ENCODE measurements at places on chromosomes 7 and 10. TPM values are rescaled to one million over a fixed set of nuclear protein-coding genes. Genes with fewer than 3 reads are reported as not detected.

GRCh38 chr10:101380353-101381017 lies 26.5 kb downstream of the BTRC start:
- no peaks in the 10 kb centered on the region for H3K27me3 ChIP-seq
- H3K27ac ChIP-seq: no peak overlapping the region
- peaks cover 4% of the 10 kb centered on the region for H3K4me1 ChIP-seq
- no peaks in the 10 kb centered on the region for H3K36me3 ChIP-seq

The ERVW-1 gene
- not detected for total RNA-seq

- no peaks in the 10 kb centered on the region for H3K36me3 ChIP-seq
- no peaks in the 10 kb centered on the region for H3K4me1 ChIP-seq
- H3K4me3 ChIP-seq: no peak overlapping the region
- H3K27ac ChIP-seq: no peak overlapping the region
- H3K27me3 ChIP-seq: no peaks in the 10 kb centered on the region
- DNase-seq: no peak
Measured at GRCh38 chr10:8721650-8722049, 667.2 kb downstream of the GATA3 start.

- no peaks in the 10 kb centered on the region for H3K4me1 ChIP-seq
- no peaks in the 10 kb centered on the region for H3K36me3 ChIP-seq
- no peaks in the 10 kb centered on the region for H3K27me3 ChIP-seq
- H3K27ac ChIP-seq: no peak overlapping the region
Measured at GRCh38 chr7:142153400-142153799, 41.9 kb downstream of the MGAM2 start.

The KCP gene
- total RNA-seq: 3.8 TPM

GRCh38 chr10:70914316-70914864 lies 26.0 kb upstream of the PCBD1 start:
- no peaks in the 10 kb centered on the region for H3K4me1 ChIP-seq
- H3K36me3 ChIP-seq: no peaks in the 10 kb centered on the region
- no peak overlapping the region for H3K27ac ChIP-seq
- H3K4me3 ChIP-seq: no peak overlapping the region
- DNase-seq: no peak
- no peaks in the 10 kb centered on the region for H3K27me3 ChIP-seq

DNA sequence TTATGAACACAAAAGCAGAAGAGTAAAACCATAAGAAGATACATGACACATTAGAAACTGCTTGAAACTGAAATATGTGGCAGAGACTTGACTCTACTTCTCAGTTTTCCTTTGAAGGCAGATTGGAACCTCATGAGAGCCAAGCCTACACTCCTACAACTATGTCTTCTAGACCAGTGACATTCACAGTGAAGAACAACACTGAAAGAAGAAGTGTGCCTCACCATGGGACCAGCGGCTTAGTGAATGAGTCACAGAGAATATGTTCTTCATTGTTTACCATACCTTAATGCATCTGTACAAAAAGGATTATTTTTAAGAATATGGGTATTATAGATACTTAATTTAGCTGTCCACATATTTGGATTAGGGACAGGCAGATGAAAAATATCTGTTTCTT lies 248.3 kb downstream of the CDC14C start:
- no peaks in the 10 kb centered on the region for H3K27me3 ChIP-seq
- H3K4me3 ChIP-seq: no peak overlapping the region
- H3K27ac ChIP-seq: no peak overlapping the region
- H3K4me1 ChIP-seq: no peaks in the 10 kb centered on the region
- DNase-seq: no peak
- no peaks in the 10 kb centered on the region for H3K36me3 ChIP-seq

The GPR22 gene
- total RNA-seq: not detected

GRCh38 chr10:6464862-6465430 lies 115.1 kb downstream of the PRKCQ start:
- DNase-seq: no peak
- peaks cover 7% of the 10 kb centered on the region for H3K27me3 ChIP-seq
- H3K36me3 ChIP-seq: no peaks in the 10 kb centered on the region
- H3K4me3 ChIP-seq: no peak overlapping the region
- H3K27ac ChIP-seq: no peak overlapping the region
- no peaks in the 10 kb centered on the region for H3K4me1 ChIP-seq

- H3K4me1 ChIP-seq: peaks cover 15% of the 10 kb centered on the region
- no peaks in the 10 kb centered on the region for H3K36me3 ChIP-seq
- H3K4me3 ChIP-seq: no peak overlapping the region
- H3K27ac ChIP-seq: no peak overlapping the region
Measured at GRCh38 chr10:47286591-47287315, 13.2 kb upstream of the GDF10 start.

DNA sequence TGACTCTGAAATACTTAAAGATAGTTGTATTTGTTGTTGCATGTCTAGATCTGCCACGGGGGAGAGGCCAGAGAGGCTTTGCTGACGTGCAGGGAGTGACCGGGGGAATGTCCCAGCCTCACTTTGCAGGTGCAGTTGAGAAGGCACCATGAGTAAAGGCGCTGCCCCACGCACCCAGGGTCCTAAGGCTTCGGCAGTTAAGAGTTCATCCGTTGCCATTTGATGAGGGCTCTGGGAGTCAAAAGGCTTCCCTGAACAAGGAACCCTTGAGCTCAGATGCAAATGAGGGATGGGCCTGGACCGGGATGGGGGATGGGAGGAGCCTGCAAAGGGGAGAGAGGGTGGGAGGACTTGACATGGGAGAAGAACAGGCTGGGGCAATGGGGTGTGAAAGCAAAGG lies 20.4 kb downstream of the PPP2R2D start:
- H3K27ac ChIP-seq: no peak overlapping the region
- H3K4me1 ChIP-seq: no peaks in the 10 kb centered on the region
- H3K27me3 ChIP-seq: no peaks in the 10 kb centered on the region
- DNase-seq: no peak
- no peak overlapping the region for H3K4me3 ChIP-seq

The CCL24 gene
- not detected for total RNA-seq

- no peaks in the 10 kb centered on the region for H3K27me3 ChIP-seq
- no peaks in the 10 kb centered on the region for H3K36me3 ChIP-seq
- no peak for DNase-seq
- H3K4me1 ChIP-seq: no peaks in the 10 kb centered on the region
- H3K27ac ChIP-seq: no peak overlapping the region
Measured at GRCh38 chr7:91852263-91852741, 28.2 kb downstream of the MTERF1 start.

GRCh38 chr10:126939706-126940105 lies 34.5 kb downstream of the DOCK1 start:
- no peaks in the 10 kb centered on the region for H3K36me3 ChIP-seq
- no peak overlapping the region for H3K4me3 ChIP-seq
- H3K27me3 ChIP-seq: no peaks in the 10 kb centered on the region
- H3K27ac ChIP-seq: no peak overlapping the region
- no peaks in the 10 kb centered on the region for H3K4me1 ChIP-seq
- no peak for DNase-seq

DNA sequence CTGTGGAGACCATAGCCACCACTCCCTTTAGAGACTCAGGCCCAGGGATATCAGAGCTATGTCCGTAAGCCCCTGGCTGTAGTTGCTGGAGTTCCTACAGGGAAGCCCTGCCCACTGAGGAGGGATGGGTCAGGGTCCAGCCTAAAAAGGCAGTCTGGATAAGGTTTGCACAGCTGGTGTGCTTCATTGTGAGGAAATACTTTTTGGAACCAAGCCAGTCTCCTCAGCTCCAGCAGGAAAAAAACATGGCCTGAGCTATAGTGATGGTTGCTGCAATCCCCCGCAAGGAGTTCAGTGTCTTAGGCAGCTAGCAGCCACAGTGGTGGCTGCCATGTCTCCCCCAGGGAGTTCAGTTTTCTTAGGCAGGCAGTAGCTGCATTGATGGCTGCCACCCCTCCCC lies 52.6 kb upstream of the CYP2C8 start:
- H3K4me3 ChIP-seq: no peak overlapping the region
- H3K36me3 ChIP-seq: no peaks in the 10 kb centered on the region
- DNase-seq: no peak
- no peak overlapping the region for H3K27ac ChIP-seq
- no peaks in the 10 kb centered on the region for H3K4me1 ChIP-seq

The ENTPD7 gene
- 6.0 TPM for total RNA-seq

GRCh38 chr10:120735773-120736371 lies 115.3 kb upstream of the WDR11 start:
- H3K4me1 ChIP-seq: no peaks in the 10 kb centered on the region
- no peaks in the 10 kb centered on the region for H3K36me3 ChIP-seq
- no peak overlapping the region for H3K27ac ChIP-seq

DNA sequence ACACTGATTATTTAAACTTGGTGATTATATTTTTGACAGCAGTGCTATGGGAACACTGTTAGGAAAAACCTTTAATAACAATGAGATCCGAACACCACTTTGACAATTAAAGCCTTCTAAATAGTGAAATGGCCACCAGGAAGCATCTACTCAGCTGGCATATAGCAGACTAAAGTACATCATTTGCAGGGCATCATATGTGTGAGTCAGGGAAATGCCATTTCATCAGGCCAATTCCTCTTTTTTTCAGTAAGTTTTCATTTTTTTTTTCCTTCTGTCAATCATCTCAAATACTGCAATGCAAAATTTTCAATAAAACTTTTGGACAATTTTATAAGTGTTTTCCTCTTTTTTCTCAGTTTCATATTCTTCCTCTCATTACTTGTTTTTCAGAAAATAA lies 521.4 kb upstream of the SEMA3D start:
- no peak overlapping the region for H3K27ac ChIP-seq
- no peaks in the 10 kb centered on the region for H3K4me1 ChIP-seq
- H3K4me3 ChIP-seq: no peak overlapping the region
- no peaks in the 10 kb centered on the region for H3K27me3 ChIP-seq

DNA sequence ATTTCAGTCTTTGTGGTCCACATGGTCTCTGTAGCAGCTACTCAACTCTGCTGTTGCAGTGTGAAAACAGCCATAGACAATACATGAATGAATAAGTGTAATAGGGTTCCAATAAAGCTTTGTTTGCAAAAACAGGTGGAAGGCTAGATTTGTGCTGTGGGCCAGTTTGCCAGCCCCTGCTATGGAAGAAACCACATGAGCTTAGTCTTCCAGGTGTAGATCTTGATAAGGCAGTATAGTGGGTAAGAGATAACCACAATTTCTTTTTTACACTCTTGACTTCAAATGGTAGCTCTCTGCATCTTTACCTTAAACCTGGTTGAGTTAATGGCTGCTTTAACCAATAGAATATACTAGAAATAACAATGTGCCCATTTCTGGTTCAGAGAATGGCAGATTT lies 135.0 kb upstream of the PALS2 start:
- no peak overlapping the region for H3K4me3 ChIP-seq
- H3K4me1 ChIP-seq: peaks cover 17% of the 10 kb centered on the region
- no peaks in the 10 kb centered on the region for H3K27me3 ChIP-seq
- no peak overlapping the region for H3K27ac ChIP-seq
- DNase-seq: no peak

DNA sequence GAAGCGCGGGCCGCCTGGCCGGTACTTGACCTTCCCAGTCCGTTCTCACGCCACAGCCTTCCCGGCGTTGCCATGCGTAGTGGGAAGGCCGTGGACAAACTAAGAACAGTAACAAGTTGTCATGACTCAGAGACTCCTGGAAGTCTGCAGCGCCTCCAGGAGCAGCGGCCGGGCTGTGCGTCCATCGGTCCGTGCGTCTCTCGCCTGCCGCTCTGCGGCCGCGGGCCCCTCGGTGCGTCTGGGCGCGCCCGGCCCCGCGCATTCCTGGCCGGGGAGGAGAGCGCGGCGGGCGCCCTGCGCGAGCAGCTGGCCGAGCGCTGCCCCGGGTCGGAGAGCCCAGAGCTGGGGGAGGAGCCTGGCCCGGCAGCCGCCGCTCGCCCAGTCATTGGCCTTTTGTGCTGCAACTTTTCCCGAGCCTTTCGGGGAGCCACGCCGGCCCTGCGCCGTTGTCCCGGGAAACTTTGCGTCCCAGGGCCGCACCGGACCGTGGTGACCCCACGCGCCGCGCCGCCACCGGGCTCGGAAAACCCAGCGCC lies 123.7 kb downstream of the TACC2 start:
- no peak overlapping the region for H3K4me3 ChIP-seq
- H3K27me3 ChIP-seq: no peaks in the 10 kb centered on the region
- H3K36me3 ChIP-seq: no peaks in the 10 kb centered on the region
- H3K4me1 ChIP-seq: no peaks in the 10 kb centered on the region

The TPK1 gene
- total RNA-seq: 26.4 TPM

All from B cell (primary cell).